ENCODE measurements at places on chromosomes 5 and 9. TPM values are rescaled to one million over a fixed set of nuclear protein-coding genes. Genes with fewer than 3 reads are reported as not detected.

DNA sequence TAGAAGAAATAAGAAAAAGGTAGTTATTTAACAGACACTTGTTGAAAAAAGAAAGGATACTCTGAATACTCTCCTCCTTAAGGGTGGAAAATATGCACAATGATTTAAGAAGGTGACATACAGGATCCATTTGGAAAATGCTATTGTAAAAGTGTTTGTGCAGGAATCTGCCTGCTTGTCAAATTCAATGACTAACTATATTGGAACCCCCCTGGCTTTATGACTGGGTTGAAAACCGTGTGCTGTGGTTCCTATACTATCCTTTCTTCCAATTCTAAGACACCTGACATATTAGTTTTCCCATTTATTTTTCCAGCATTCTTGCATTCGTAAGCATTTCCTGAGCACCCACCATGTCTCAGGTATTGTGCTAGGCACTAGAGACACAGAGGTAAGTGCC, 220.0 kb downstream of the GLIS3 start:
- DNase-seq, result no peak

- DNase-seq, result no peak
Observed at GRCh38 chr9:93697352-93698139, 121.2 kb downstream of the PHF2 start.

DNA sequence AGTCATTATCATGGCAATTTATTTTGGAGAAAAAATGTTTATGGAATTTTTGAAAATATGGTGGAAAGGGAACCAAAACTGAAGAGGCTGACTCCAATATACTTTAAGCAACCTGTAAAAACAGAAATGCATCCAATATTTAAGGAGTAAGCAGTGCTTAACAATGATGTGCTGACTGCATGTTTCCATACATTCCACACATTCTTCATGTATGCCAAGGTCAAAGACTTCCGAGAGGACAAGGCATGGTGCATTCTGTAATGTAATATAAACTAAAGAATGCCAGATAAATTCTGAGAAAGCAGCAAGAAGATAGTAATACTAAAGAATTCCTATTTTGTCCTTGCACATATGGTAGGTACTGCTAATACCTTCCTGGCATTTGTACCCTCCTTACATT, 2015.9 kb upstream of the CDH9 start:
- no peak for DNase-seq

GRCh38 chr5:5881294-5881693, 458.8 kb downstream of the ICE1 start:
- DNase-seq, result no peak

GRCh38 chr5:72842816-72843215, 26.4 kb downstream of the TNPO1 start:
- DNase-seq, result no peak

DNA sequence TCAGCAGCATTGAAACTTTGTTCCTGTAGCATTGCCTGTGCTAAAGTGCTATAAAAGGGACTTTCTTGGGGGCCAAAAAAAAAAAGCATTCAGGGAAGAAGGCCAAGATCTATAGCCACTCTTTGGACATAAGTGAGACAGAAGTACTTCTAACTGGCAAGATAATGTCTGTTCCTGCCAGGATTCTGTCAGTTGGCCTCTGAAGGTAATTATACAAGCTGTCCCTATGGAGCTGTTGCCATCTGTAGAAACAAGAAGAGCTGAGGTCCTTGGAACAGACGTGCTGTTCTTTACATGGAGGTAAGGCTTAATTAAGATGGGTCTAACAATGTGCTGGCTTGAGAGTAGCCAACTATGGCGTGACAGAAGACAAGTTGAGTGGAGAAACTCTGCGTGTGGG, 9.7 kb downstream of the KIF20A start:
- DNase-seq, result no peak

DNA sequence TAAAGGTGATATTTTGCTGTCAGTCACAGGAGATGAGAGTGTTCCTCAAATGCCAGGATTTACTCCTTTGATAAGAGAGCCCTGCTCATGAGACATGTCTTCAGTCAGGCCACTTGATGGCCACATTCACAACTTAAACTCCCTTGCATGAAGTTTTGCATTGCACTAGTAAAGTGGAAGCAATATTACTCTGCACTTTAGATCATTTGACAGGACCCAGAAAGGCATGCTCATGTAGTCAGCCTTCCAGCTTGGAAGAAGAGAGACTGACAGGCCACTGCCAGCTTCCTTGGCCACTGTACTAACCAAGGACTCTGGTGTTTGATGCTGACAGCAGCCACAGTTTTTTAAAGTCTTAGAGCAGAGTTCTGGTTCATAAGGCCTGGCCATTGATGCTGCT, 42.6 kb downstream of the NPR3 start:
- DNase-seq, result no peak

DNA sequence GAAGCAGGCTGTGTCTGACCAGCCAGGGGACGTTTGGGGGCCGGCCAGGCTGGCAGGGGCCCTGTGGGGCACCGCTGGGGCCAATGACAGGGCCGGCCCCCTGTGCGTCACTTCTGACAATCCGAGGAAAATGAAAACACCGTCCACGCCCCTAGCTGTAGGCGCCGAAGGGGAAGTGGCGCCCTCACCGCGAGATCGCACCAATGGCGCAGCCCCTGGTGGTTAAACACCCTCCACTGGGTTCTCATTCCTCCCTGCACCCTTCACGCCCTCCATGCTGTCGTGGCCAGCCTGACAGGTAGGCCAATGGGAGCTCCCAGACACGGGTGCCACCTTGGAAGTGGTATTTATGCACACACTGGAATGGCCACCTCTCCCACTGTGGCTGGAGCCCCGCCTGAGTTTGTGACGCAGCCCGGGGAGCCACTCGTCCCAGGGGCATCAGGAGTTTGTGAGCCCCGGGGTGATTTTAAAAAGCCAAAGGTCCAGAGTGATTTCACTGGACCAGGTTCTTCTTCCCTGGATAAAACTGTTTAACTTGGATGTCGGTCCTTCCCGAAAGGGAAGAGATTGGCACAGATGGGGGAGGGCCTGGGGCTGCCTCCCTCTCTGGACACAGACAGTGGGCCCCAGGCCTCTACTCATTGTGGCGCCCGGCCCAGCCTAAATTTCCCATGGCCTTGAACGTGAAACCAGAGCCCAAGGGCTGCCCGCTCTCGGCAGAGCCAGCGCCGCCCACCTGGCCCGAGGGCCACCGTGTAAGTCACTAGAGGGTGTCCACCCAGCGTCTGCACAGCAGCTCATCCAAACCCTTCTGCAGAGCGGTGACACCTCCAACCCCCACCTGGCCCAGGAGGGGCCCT, 49.7 kb downstream of the NKD2 start:
- no peak for DNase-seq

- no peak for DNase-seq
Observed at GRCh38 chr9:123414936-123415930, 59.2 kb downstream of the CRB2 start.

- no peak for DNase-seq
Observed at GRCh38 chr5:171528865-171529614, 109.6 kb downstream of the FGF18 start.

DNA sequence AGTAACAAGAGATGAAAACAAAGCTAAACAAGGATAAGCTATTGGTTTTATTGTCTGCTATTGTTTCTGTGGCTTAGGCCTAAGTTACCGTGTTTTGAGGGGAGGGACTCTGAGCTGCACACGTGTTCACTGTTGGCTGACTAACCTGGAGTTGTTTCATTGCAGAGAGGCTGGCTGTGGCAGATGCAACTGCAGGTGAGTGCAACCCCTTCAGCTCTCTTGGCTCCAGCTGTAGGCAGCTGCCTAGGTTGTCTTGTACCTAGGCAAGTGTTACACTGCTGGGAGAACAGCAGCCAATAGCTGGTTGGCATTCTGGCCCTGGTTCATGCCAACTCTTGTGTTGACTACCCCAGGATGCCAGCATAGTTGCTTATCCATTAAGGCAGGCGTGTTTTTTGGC, 17.6 kb upstream of the MATR3 start:
- no peak for DNase-seq

DNA sequence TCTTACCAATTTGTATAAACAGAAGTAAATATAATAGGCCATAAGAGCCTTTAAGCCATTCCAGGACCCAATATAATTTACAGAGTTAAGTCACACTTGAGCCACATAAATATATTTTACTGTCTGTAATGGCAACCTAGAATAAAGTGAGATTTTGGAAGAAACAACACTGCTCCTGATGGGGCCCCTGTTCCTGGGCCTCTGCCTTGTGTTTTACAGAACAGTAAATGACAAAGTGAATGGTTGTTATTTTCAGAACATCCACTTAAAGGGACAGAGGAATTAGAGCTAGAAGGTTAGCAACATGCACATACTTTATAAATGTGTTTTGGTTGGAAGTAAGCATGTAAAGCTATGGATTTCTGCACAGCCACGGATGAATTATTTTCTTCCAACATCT, 3.6 kb downstream of the PTGER4 start:
- DNase-seq, result no peak

DNA sequence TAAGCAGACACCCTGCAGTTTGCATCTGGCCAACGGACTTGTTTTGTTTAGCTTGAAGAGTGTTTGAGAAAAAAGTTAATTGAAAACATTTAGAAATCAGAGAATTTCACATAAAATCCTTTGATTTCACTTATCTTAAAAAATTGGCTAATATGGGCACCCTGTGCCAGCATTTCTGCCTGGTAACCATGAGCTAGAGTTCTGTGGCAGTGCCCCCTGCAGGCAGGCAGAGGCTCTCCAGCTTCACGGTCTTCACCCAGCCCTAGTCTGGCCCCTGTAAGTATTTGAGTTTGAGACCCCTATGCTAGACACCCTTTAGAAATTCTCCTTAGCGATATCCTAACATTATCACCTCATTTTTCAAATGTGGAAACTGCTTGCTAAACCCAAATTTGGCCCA, 18.8 kb upstream of the FANCC start:
- no peak for DNase-seq

GRCh38 chr5:66239034-66239433, 94.9 kb downstream of the SREK1 start:
- no peak for DNase-seq

GRCh38 chr9:72540348-72540873, 19.0 kb downstream of the TMC1 start:
- peak; percentile 73 for DNase-seq

DNA sequence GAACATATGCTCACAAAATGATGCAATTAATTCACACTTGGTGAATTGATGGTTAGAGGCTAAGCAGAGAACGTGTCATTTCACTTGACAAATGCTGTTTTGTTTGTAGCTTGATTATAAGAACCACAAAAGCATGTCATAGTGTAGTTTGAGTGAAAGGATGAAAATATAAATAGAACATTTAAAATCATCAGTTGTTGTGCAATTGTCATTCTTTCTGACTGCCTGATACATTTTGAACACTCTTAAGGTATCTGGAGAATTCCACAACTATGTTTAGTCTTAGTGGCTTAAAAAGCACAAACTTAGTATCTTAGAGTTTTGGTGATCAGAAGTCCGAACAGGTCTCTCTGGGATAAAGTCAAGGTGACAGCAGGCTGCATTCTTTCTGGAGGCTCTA, 129.4 kb downstream of the BASP1 start:
- no peak for DNase-seq

DNA sequence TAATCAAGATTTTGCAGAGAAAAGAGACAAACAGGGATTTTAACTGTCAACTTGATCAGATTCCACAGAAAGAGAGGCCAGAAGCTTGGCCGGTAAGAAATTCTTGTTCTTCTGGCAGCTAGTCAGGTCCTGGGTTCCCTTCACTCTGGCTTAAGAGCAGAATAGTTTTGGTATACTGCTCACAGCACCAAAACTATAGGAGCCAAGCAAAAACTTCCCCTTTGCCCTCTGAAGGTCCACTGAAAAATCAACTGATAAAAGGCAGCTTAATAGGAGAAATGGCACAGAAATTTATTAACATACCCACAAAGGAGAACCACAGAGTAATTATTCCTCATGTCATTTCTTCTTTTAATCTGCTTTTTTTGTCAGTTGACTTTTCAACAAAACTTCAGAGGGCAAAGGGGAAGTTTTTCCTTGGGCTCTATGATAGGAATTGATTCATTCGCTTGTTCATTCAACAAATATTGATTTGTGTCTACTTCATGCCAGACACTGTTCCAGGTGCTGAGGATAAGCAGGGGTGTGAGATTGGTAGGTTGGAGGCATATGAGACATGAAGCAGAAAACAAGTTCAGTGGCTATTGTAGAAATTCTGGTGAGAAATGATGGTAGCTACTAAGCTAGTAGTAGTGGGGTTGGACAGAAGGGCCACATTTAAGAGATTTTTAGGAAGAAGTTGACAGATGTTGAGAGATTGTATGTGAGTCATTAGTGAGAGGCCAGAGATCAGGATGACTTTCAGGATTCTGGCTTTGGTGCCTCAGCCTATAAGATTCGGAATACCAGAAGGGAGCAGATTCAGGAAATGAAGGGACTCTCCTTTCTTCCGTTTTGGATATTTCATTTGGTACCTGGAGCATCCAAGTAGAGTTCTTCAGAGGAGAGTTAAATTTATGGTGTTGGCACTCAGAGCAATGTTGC, 20.6 kb upstream of the NNT start:
- DNase-seq, result no peak

The LCNL1 gene
- polyA plus RNA-seq, result not detected

The THOC3 gene
- 167 TPM for polyA plus RNA-seq

The FOXD4L4 gene
- polyA plus RNA-seq, result 0.03 TPM

The GDF9 gene
- 0.21 TPM for polyA plus RNA-seq

The C5orf58 gene
- polyA plus RNA-seq, result not detected

The GPR151 gene
- polyA plus RNA-seq, result not detected

The MIGA2 gene
- 9.5 TPM for polyA plus RNA-seq

The FGF10 gene
- polyA plus RNA-seq, result not detected

The PHF24 gene
- 0.04 TPM for polyA plus RNA-seq

The CCDC180 gene
- polyA plus RNA-seq, result 0.12 TPM

The LHX3 gene
- not detected for polyA plus RNA-seq

All from keratinocyte (primary cell).